ENCODE measurements at places on chromosomes 2 and 18.

GRCh38 chr2:58527647-58528046 is 286.5 kb upstream of the FANCL start:
- DNase-seq: no peak

- no peak for DNase-seq
These were observed 122.3 kb upstream of the RAB6C start for GRCh38 chr2:129857200-129857599.

DNA sequence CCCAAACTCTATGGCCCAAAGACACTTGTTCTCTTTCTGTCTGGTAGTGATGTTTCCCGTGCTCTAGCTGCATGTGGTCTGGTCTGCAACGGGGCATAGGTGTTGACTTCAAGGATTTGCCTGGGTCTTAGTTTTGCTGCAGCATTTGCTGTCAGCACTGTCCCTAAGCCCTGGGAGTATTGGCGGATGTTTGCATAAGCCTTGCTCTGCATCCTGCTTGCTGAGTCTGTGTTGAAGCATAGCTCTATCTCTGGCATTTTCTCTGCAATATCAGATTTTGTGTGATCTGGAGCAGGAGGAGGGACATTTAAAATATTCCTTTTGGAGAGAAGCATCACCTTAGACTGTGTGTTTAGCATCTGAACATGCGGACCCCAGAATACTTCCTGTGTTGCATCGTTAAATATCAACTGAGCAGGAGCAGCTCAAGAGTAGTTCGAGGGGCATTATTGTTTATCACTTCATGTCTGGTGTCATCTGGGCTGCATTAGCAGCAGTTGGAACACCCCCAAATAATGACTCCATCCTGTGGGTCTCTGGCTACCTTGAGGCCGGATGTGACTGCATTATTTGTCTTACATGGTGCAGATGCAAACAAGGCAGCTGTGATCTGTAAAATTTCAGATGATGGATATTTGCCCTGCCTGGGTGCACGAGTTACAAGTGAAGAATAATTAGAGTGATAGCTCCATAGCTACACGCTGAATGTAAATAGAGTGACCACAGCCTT is 231.7 kb downstream of the TRIB2 start:
- DNase-seq: no peak

DNA sequence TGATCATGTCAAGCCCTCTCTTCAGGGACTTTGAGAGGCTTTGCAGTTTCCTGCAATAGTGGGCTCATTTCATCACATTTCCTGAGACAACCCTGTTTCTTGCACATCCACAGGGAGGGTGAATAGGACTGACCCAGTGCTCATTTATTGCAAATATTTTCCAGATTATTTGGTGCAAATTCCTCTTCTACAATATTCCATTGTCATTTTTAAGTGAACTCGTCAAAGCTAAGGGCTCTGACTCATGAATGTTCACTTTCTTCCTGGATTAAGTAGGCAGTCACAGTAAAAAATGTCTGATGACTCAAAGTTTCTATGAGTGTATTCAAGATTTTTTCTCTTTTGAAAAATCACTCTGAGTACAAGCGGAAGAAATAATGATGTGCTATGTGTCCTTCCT is 225.5 kb upstream of the GALNT5 start:
- DNase-seq: no peak

GRCh38 chr2:144030791-144031190 is 489.1 kb downstream of the ZEB2 start:
- no peak for DNase-seq

DNA sequence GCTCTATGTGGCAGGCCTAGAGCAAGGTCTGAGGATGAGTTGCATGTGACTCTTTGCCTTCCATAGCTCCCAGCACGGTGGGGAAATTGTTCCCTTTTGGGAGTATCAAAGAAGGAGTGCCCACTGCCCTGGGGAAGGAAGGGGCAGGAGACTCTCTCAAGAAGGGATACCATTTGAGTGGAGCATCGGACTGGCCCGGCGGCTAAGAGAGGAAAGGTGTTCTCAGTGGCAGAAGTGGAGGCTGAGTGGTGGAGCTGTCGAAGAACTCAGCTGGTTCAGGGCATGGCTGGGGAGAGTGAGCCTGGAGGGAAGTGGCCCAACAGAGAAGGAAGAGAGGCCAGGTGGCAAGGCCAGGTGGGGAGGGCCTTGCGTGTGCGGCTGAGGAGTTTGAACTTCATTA is 235.2 kb downstream of the DYSF start:
- DNase-seq: no peak

DNA sequence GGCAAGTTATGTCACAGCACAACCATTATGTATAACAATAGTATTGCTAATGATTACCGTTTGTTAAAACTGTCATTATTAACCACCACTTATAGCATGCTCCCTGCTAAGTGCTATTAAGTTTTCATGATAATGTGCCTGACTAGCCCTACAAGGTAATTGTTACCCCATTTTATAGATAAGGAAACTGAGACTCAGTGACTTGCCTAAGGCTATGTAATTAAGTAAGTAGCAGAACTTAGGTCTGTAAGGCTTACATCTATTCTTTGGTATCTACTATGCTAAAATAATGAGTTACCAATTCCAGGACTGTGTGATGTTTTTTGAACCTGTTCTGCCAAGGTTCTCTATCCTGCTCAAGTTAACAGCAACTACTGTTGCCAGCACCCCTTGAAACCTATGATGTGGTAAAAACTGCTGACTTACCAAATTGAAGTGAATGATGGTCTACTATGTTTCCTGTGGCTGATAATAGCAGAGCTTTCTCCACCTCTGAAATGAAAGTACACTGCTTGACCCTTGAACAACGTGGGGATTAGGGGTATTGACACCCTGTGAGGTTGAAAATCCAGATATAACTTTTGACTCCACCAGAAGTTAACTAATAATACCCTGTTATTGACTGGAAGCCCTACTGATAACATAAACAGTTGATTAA is 18.2 kb downstream of the ACVR2A start:
- no peak for DNase-seq

DNA sequence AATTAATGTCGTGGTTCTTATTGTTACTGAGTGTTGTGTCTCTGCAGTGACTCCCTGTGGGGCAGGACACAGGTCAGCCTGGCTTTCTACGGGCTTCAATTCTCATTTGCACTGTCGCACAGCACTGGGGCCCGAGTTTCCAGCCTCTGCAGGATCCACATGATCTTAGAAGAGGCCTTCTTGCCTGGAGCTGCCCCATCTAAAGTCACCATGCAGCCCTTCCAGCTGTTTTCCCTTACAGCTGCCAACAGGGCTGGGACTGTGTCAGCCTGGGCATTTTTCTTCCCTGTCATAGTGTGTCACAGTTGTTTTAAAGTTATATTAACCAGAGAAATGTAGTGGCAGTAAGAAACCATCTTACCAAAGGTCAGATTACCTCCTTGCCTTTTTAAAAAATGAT is 27.0 kb downstream of the FHL2 start:
- no peak for DNase-seq

GRCh38 chr2:190994148-190994547 is 19.8 kb downstream of the STAT1 start:
- no peak for DNase-seq

- DNase-seq: no peak
These were observed 14.5 kb upstream of the ASPRV1 start for GRCh38 chr2:69975853-69976462.

GRCh38 chr2:144445196-144445595 is 74.7 kb downstream of the ZEB2 start:
- DNase-seq: peak; percentile 44

DNA sequence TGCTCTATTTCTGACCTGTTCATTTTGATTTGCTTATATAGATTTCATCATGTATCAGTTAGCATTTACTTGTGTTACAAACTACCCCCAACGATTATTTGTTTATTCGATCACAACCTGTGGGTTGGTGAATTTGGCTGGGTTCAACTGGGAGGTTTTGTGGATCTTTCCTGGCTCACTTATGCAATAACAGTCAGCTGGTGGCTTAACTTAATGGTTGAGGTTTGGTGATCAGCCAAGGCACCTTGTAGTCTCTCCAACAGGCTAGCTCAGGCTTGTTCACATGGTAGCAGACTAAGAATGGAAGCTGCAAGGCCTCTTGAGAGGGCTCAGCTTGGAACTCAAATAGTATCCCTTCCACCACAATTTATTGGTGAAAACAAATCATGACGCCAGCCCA is 5.4 kb upstream of the PUM2 start:
- DNase-seq: no peak

- peak; percentile 27 for DNase-seq
These were observed 1.4 kb downstream of the RNF138 start for GRCh38 chr18:32093102-32093511.

DNA sequence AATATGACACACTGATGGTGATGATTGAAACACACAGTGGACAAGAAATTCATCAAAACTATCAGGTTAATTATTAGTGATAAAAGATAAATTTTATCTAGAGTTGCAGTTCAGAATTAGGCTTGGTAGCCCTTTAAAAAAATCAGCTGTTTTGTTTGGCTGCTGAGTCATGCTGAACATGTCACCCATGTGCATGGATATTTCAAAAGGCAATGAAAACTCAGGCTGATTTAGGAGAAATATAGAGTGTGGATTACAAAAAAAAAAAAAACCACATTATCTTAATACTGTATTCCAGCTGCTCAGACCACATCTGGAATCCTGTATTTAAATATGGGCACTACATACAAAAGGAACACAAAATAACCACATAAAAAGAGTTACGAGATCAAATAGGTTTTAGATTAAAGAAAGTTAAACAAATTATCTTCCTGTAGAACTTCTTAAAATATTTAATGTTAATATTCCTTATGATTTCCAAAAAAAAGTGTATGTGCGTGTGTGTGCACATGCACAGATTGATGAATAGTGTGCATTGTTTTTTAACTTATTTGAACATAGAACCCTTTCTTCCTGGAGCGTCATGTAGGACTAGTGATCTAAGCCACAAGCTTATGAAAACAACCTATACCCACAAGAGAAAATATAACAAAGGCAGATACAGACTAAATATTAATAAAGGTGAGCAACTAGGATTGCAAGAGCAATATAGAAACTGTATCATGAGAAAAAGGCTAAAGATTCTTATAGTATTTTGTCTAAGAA is 186.2 kb downstream of the STK39 start:
- DNase-seq: no peak

- DNase-seq: no peak
These were observed 160.0 kb downstream of the NDUFA10 start for GRCh38 chr2:239865059-239865639.

DNA sequence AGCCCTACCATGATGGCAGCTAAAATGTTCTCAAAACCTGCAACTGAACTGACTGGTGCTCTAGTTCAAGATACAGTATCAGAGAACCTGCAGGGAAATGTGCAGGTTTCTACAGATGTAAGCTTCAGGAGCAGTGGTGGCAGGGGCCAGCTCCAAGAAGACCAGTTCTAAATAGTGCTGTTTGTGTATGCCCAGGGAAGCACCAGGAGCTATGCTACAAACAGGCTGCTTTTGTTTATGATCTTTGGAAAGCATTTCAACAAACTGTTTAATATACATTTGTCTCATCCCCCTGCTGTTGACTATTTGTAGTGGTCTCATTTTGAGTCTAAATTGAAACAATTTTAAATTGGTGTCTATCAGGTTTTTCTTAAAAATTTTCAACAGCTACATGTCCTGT is 20.7 kb downstream of the FZD5 start:
- DNase-seq: no peak

GRCh38 chr2:104909317-104909716 is 55.4 kb downstream of the POU3F3 start:
- DNase-seq: no peak

- DNase-seq: no peak
These were observed 36.4 kb downstream of the PKDCC start for GRCh38 chr2:42084231-42084671.

GRCh38 chr2:169664600-169664977 is 29.6 kb downstream of the CFAP210 start:
- DNase-seq: no peak

DNA sequence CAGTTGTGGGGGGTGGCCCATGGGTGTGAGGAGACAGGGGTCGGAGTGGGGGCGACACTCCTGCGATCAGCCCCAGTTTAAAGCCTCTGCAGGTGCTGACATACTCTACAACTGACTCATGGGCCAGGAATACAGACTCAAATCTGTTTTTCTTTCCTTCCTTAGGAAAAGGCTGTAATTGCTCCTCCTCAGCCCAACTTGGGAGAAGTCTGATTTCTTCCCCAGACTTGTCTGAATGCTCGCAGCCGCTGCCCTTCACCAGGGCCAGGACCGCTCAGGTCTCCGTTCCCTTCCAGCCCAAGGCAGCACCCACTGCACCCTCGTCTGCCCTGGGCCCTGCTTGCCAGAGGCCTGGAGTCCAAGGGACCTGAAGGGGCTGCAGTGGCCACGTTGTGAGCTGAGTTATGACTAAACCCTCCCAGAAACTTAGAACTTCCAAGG is 41.3 kb downstream of the RHOB start:
- DNase-seq: no peak

GRCh38 chr18:46627136-46627535 is 29.9 kb downstream of the LOXHD1 start:
- no peak for DNase-seq

GRCh38 chr2:36918307-36918706 is 48.0 kb downstream of the STRN start:
- no peak for DNase-seq

DNA sequence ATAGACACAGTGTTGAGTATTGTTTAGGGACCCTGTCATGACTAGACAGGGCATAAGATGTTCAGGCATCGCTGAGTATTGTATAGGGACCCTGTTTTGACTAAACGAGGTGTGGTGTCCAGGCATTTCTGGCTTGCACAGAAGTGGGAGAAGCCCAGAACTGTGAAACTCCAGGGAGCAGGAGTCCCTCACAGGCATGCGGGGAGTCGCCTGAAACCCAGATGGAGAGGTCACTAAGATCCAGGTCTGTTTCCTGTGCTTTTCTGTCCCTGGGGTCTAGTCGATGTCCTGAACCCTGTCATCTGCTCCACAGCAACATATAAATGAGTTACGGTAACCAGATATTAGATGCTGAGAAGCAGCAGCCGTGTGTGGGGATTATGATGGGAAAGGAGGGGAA is 469.0 kb upstream of the SALL3 start:
- no peak for DNase-seq

DNA sequence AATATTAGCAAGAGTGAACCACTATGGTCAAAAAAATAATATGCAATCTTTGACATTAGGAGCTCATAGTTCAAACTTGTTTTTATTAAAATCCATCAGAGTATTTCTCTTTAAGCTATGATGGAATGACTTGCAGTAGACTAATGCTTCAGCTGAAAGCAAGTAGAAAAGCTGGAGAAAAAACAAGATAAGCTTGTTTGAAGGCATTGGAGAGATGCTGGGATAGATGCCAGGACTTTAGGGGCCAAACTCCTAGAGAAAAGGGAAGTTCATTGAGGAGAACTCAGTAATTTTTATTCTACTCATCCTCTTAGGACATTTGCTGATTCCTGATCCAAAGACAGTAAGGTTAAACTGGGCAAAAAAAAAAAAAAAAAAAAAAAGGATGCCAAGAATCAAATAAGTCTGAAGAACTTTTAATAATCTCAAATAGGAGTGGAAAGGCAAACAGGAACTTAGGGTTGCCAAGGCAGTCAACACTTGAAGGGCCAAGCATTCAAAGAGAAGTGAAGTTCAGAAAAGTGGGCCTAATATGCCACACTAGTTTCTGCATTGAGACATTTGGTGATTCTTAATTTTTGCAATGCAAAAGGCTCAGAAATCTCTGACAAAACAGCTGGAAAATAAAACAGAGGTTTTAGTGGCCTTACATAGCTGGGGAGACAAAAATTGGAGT is 19.7 kb upstream of the AFF3 start:
- no peak for DNase-seq
